ENCODE measurements at places on chromosomes 2 and 18.

GRCh38 chr2:183594150-183594549, 469.9 kb downstream of the NUP35 start:
- DNase-seq: no peak

DNA sequence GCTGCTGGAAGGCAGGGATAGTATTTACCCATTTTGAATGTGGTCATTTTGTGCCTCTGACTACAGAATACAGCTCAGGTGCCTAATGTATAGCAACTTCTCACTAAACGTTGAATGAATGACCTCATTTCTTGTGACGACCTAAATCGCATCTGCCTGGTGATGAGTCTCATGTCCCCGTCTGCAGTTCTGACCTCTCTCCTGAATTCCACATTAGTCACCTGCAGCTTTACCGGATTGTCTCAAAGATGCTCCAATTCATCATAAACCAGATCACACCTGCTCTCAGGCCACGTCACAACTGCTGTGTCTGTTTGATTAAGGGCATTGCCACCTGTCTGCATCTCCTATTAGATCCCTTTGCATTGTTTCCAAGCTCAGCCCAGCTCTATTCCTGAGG, 133.6 kb upstream of the MYT1L start:
- DNase-seq: no peak

GRCh38 chr2:144026753-144027152, 493.2 kb downstream of the ZEB2 start:
- no peak for DNase-seq

DNA sequence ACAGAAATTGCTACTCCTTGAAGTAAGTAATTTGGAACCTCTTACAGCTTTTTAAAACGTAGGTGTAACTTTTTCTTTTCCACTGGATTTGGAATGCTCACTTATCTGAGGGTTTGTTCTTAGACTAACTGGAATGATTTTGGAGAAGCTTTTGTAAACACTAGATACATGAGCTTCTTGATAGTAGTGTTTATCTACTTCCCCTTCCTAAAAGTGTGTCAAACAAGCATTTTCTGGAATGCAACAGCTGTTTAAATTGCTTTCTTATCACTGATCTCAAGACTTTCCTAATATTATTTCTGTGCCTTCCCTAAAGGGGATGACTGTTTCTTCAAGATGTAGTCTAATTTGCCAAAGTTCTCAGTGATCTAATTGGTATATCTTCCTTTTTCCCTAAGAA, 282.6 kb downstream of the CCDC178 start:
- DNase-seq: no peak

DNA sequence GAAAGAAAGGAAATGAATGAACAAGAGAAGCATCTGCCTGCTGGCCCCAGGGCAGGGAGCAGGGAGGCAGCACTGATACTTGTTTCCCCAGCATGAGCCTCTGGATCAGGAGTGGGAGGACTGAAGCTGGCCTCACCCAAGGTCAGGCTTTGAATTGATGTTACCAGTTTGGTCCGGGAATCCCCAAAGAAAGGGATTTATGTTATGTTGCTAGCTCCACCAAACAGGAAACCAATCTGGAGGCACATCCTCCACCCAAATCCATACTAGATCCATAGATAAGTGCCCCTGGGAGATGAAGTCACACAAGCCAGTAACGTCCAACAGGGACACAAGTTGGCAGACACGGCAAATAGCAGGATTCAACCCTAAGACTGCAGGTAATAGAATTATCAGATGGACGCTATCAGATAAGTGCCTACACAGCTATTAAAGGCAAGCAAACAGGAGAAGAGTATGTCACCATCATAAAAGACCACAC, 85.9 kb downstream of the MTCL1 start:
- no peak for DNase-seq

- no peak for DNase-seq
Measured at GRCh38 chr2:241000831-241001321, 2.5 kb downstream of the SNED1 start.

GRCh38 chr18:44119607-44120006, 561.1 kb upstream of the SETBP1 start:
- DNase-seq: no peak

DNA sequence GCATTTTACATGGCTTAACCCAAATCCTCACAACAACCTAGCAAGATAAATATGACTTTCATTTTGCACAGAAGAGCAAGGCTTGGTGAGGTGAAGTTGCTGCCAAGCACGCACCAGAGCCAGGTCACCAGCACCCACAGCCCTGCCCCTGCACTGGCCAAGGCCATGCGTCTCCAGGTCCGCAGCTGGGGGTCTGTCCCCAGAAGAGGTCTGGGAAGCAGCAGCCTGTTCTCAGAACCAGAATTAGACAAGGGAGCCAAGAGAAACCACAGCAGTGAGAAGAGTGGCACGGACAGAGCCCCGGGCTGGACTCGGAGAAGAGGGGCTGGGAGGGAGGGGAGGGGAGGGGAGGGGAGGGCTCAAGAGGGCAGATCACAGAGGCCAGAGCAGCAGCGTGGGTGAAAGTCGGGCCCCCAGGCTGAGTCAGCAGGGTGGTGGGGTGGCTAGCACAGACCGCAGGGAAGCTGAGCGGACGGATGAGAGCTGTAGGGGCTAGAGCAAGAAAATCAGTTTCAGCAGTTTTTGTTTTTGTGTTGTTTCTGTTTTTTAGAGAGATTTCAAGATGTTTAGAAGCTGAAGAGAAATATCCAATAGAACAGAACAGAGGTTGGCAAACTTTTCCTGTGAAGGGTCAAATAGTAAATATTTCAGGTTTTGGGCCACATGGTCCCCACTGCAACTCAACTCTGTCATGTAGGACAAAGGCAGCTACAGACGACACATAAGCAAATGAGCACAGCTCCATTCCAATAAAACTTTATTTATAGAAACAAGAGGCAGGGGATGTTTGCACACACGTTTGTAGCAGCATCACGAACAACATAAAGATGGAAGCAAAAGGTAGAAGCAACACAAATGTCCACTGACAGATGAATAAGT, 7.4 kb upstream of the MTERF4 start:
- no peak for DNase-seq

DNA sequence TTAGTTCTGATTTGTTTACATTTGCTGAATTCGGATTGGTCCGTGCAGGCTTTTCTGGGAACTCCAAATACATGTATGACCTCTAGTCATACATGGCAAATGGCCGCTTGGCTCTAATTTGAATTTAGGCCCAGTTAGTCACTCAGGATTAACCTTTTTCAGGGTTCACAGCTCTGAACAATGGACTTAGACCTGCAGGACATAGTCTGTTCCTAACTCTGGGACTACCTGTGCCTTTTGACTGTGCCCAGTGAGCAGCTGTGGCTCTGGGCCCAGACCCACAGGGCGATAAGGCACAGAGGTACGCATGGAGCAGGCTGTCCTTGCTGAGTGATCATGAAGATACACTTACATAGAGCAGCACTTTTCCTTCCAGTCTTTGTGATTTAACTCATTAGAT, 28.5 kb downstream of the IL37 start:
- DNase-seq: no peak

DNA sequence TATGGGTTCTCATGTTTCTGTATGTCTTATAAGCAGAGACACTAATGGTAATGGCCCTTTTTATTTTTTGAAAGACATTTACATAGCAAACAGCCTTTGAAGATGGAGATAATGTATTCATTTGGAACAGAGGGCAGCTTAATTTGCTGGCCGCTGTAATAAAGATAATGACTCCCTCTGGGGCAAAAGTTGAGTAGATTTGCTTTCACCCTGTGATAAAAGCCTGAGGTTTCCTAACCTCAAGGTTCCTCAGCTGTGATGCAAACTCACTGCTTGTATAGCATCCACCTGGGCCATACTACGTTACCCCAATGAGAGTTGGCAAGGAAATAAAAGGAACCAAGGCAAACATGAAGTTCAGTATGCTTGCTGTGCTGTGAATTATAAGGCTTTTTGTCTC, 54.8 kb downstream of the TEX51 start:
- DNase-seq: no peak

DNA sequence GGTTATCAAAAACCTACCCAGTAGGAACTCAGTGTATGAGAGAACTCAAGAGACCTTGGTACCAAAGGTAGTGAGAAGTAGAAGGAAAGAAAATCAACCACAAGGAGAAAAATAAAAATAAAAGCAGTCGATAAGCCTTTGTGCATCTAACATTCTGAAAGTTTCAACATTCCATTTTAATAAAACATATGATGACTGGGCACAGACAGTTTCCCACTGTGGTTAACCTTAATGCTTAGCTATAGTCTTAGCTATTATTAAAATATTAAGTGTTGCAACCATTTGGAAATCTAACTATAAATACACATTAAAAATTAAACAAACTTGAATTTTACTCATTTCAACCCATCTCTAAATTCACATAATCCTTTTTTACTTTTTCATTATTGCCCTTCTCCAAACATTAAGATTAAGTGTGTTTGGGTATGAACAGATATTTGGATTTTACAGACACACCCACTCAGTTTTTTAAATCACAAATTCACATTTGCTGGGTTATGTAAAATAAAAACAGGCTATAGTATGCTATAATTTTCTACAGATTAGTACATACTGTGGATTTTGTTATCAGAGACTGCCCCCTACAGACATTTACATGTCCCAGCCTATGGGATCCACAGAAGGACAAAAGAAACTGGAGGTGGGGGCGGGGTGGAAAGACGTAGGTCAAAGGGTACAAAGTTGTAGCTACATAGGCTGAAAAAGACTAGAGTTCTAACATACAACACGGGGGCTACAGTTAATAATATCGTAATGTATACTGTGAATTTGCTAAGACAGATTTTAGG, 32.8 kb downstream of the SRBD1 start:
- DNase-seq: no peak

DNA sequence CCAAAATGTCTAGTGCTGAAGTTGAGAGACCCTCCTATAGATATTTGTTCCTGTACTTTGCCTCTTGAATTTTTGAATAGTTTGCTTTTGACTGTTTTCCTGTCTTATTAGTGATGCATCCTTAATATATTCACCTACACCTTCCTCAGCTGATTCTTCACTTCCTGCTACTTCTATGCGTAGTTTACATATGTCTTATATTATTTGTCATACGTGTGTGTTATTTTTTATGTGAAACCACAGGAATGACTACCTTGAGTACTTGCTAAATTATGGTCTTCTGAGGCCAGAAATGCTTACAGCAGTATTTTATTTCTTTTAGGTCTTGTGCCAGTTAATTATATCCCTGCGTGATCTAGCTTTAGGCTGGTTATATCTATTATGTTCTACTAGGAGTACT, 9.9 kb downstream of the UBE2E3 start:
- no peak for DNase-seq

DNA sequence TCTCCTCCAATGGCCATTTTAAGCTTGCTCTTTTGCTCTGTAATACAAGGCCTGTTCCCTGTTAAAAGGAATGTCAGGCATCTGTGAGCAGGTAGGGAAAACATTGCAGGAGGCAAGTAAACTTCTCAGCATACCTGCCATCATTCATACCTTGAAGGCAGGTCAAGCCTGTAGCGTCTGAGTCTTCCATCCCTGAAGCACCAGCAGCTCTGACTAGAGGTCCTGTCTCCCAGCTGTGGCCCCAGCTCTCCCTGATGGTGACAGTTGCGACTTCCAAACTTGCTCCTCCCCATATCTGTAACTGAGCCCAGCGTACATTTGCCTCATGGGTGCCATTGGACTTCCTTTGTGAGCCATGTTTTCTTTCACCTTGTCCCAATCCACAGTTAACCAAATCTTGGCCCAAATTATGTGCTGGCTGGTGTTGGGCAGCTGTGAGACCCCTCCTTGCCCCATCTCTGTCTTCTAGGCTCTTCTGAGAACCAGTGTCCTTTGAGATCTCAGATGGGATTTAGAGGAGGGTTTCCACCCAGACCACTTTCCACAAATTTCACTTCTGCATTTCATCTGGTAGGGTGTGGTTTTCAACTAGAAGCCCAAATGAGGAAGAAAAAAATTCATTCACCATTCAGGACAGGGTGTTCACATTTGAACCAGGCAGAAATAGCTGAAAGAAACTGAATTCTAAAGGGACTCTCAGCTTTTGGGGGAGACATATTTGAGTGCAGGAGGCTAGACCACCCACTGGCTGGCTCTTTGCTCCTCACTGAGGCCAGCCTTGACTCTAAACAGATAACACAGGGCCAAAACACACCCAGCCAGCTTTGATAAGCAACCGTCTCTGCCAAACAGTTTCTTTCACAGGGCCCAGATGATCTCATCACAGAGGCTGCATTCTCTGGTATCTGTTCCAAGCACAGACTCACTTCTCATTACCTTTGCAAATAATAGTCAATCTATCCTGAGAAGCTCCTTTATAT, 66.4 kb upstream of the MSH2 start:
- DNase-seq: no peak

DNA sequence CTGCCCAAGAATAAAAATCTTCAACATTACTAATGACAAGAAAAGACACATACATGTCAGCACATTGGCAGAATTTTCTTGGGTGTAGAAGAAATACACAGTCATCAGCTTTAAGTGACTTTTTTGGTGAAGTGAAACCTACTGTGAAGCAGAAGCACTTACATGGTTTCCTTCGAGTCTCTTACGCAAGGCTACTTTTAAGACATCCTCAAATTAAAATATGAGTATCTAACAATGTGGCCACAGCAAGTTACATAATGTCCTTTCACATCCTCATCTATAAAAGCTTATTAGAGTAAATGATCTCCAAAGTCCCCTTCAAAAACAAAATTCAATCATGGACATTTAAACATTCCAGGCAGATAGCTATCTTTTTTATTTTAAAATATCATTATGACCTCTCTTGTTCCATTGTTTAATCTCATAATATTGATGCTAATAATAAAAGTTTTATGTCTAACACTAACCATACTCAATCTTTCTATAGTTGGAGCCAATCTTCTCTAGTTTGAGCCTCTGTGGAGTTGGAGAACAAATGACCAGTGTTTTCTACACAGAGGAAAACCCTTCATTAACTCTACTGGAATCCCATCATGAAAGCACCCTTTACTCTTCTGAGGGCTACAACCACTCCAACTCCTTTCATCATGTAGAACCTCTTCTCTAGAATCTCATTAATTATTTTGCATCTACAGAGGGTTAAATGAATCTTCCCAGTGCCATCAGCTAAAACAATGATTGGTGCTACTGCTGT, 182.2 kb upstream of the ZFP36L2 start:
- no peak for DNase-seq

DNA sequence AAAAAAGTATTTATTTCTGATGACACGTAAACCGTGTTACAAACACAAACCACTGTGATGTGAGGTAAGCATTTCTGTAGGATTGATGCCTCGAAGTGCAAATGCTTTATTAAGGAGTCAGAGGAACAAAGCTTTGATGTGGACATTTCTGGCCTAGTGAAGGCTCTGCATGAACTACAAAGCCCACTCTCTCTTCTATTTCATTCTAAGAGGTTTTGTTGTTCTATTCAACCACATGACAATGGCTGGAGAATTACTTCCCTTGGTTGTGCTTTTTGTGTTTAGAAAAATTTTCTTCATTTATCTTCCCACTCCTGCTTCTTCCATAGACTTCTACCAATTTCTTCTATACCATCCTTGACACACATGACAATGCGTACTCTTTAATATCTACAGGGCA, 125.7 kb upstream of the CCDC195 start:
- no peak for DNase-seq
